ENCODE measurements at places on chromosomes 3 and 15. TPM values are rescaled to one million over a fixed set of nuclear protein-coding genes. Genes with fewer than 3 reads are reported as not detected.

The ALPK3 gene
- 0.15 TPM for total RNA-seq

The ZNF662 gene
- total RNA-seq: 0.25 TPM

The CGGBP1 gene
- 108 TPM for total RNA-seq

DNA sequence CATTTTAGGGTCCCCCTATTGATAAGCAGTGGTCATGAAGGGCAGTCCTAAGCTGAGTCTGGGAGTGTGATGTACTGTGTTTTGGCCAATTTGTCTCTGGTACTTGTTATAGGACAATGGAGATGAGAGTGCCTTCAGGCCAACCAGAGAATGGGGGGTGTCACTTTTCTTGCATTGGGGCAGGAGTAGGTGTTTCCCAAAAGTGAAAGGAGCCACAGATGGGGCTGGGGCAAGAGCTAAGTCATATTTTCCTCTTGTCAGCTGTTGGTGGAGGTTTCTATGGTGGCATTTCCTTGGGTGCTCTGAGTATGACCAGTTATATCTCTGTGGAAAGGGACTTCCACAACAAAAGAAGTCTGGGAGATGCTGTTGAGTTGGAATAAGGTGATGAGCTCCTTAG is 24.7 kb upstream of the BSN start:
- no peak for DNase-seq

DNA sequence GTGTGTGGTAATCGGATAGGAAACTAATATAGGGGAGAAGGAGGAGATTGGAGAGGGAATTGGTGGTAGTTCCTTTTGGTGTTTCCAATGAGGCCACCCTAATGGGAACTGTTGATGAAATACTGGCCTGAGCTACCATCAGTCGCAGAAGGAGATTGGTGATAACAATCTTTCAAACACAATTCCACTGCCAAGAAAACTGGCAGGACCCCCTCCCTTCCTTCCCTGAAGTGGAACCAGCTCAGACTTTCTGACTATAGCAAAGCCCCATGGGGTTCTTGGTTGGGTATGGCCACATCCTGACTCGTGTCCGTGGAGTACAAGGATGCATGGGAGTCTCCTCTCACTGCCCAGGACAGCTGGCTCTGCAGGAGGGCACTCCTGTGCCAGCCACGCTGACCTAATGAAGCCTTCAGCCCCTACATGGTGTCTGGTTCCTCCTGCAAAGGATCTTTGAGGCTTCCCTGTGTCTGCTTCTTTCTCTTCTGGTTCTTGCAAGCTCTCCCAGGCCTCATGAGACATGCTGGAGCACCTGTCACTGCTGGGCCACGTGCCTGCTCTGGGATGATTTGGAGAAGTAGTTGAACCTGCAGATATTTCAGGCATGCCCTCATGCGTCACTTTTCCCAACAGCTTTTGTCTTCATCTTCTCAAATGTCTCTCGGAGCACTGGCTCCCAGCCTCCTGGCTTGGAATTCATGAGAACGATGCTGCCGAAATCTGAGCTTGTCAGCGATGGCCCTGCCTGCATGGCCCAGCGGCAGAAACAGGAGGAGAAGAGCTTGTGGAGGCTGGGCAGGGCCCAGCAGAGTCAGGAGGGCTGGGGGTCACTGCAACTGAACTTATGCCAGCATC is 90.0 kb upstream of the ADPGK start:
- DNase-seq: no peak

DNA sequence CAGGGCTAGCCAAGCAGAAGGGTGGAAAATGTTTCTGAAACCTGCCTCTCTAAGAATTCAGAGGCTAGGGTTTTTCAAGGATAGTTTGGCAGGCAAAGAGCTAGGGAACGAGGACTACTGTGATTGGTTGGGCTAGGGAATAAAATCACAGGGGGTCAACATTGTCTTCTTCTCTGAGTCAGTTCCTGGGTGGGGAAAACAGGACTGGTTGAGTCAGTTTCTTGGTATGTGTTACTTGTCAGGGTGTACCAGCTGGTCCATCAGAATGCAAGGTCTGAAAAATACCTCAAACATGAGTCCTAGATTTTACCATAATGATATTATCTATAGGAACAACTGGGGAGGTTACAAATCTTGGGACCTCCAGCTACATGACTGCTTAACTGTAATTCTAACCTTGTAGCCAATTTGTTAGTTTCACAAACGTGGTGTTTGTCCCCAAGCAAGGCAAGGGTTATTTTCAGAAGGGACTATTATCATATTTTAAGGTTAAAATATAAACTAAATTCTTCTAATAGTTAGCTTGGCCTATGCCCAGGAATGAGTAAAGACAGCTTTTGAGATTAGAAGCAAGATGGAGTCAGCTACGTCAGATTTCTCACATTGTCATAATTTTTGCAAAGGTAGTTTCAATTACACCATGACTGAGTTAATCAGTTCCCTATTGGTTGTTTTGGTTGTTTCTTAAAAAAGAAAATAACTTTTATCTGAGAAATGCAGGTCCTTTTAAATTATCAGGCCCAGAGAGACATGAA is 231.5 kb downstream of the ALCAM start:
- no peak for DNase-seq
